IPS DF 6.9 (cell line): ENCODE measurements at places on chromosomes 5 and 9.

DNA sequence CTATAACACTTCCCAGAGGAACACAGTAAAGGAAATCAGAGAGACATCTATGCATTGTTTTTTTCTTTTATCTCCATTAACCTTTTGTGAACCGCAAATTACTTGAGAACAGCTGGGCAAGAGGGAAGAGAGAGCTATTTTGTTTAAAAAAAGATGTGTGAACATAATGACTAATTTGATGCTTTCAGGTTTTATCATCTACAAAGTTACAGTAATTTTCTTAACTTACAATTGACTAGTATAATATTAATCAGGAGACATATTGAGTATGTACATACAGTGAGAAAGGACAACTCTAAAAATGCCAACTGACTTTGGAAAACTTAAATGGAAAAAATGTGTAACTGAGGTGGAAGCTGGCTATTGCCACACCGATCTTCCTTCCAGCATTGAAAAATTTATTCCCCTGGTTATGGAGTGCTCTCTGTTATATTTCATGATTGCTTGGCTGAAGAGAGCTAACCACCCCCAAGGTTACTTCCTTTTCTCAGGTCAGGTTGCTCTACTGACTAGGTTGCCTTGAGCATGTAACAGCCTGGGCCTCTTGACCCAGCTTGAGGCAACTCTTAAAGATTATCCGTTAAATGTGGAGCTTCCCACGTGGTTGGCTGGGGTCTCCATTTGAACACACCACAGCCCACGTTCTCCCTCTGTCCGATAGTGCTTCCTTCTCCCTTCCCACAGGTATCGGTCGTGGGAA is 62.6 kb upstream of the C6 start:
- no peak for DNase-seq

GRCh38 chr5:127331890-127332649 is 41.5 kb downstream of the MEGF10 start:
- DNase-seq = no peak

DNA sequence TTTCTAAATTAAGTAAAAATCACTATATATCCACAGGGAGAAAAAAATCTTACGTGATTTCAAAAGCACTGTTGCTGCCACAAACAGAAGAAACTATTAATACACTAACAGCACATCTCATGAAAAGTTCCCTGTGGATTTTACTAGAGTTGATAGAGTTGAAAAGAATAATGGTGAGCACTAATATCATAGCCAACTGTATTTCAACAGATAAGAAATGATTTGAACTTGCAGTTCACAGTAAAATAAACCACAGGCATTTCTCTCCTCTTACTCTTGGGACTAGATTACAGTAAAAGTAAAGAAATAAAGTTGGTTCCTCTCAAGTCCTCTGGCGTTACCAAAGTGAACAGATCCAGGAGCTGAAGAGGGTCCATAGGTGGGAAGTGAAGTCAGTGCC is 27.9 kb downstream of the AGTPBP1 start:
- no peak for DNase-seq

GRCh38 chr9:95125652-95126051 is 191.9 kb downstream of the FANCC start:
- no peak for DNase-seq

- no peak for DNase-seq
Observed at GRCh38 chr5:17255471-17256021, 38.1 kb downstream of the BASP1 start.

DNA sequence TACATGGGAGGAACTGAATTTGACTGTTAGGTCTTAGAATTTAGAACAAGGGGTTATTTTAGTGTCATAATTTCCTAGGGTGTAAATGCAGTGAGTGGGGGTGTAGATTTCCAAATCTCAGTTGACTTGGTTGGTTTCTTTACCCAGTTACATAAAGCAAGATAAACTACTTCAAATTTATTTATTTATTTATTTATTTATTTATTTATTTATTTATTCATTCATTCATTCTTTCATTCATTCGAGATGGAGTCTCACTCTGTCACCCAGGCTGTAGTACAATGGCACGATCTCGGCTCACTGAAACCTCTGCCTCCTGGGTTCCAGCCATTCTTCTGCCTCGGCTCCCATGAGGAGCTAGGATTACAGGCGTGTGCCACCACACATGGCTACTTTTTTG is 200.4 kb downstream of the SLF1 start:
- no peak for DNase-seq
